ENCODE measurements at places on chromosomes 5 and 9. TPM values are rescaled to one million over a fixed set of nuclear protein-coding genes. Genes with fewer than 3 reads are reported as not detected.

The STK32A gene
- total RNA-seq: 29.7 TPM

The FGF18 gene
- 0.37 TPM for total RNA-seq

The FOXD4 gene
- not detected for total RNA-seq

The SLC6A3 gene
- total RNA-seq: not detected

The ACSL6 gene
- not detected for total RNA-seq

The CCL19 gene
- not detected for total RNA-seq

The SPINK6 gene
- not detected for total RNA-seq

The PCDHB6 gene
- not detected for total RNA-seq
